Stimulated activated CD4-positive, alpha-beta T cell treated with anti-CD3 and anti-CD28 coated beads, Interleukin-12 subunit alpha, Interleukin-12 subunit beta, amount 100 ng/mL, for 48 hours (primary cell): ENCODE measurements at places on chromosomes 2 and 18.

GRCh38 chr2:3610881-3611505, 16.1 kb downstream of the COLEC11 start:
- no peak for DNase-seq

- DNase-seq, result no peak
Observed at GRCh38 chr2:209351636-209352035, 72.2 kb upstream of the MAP2 start.

DNA sequence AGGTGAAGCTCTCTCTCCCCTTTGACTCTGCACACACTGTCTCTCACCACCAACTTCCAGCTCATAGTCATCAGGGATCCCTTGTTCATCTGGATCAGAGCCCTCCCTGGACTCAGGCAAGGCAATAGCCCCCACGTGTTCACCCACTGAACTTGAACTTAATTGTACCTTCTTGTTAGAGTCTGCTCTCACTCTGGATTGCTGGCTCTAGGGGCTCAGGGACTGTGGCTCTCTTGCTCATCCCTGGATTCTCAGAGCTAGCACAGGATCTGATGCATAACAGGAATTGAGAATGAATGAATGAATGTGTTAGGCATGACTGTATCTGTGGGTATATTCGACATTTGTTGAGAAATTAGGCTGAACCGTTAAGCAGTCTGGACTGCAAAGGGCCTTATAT, 16.7 kb upstream of the ASAP2 start:
- DNase-seq, result no peak

DNA sequence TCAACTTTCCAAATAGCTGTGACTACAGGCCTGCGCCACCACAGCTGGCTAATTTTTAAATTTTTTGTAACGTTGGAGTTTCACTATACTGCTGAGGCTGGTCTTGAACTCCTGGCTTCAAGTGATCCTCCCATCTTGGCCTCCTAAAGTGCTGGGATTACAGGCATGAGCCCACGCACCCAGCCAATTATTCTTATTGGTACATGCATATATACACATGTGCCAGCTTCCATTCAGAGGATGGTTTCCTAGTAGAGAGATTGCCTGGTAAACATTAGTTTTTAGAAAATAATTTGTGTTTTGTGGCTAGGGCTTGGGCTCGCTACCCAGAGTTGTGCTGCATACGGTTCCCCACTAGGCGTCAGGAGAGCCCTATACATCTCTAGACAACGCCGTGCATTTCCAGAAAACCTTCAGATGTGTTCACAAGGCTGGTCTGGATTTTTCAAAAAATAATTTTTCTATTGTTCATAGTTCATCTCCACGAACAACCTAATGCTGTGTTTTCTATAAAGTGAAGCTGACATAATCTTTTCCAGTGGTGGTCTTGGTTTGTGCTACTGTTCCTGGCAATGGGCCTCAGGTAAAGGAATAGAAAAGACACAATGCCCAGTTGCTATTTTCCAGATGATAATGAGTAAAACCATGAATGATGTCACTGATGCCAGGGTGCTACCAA, 14.6 kb upstream of the AFG3L2 start:
- peak; percentile 29 for DNase-seq

DNA sequence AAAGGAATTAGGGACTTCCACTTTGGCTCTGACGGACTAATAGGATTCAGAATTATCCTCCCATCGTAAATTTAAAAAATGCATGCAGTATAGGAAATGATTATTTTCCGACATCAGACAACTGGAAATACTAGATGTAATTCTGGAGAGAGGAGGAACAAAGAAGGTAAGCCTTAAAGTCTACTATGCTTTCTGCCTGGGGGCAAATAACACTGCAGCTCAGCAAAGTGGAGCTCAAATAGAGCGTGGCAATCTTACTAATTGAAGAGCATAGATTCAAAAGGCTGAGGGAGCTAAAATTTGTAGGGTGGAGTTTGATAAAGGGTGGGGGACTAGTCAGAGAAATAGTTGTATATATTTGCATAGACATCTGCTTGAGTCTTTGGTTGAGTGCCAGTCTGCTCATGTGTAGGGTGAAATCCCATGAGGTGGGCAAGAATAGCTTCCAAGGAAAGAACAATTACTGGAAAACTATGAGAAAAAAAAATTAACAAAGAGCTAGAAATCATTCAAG, 23.8 kb downstream of the COPS8 start:
- DNase-seq, result no peak

- peak; percentile 71 for DNase-seq
Observed at GRCh38 chr2:85437488-85438200, 19.1 kb downstream of the SH2D6 start.

DNA sequence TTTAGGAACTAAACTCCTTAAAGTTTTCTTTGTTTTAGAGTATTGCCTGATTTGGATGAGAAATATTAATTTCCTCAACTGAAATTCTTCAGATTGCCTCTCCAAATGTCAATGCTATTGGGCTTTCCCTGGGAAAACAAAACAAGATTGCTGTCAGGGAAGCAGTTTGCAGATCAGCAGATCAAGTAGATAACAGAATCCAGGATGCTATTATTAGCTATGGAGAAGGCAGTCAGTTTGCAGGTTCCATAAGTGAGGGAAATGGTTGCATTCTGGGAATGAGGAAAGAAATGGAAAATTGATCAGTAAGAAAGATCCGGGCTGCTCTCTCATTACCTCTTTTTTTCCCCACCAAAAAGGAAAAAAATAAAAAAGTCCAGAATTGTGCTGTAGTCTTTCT, 11.0 kb downstream of the LINC00305 start:
- no peak for DNase-seq

DNA sequence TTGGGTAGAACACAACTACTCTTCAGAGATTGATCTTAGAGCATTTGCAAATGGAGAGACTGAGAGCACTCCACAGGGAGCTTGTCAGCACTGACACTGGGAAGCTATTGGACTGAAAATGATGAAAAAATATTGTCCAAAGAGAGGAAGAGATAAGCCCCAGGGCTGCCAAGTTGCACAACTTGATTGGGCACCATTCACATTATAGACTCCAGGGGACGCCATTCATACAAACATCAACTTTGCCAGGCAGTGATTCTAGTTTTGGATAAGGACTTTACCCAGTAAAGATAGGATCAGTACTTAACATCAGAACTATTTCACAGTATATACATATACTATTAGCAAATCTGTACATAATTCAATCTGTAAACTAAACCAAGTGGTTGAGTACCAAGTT, 79.6 kb upstream of the MYCN start:
- DNase-seq, result no peak

DNA sequence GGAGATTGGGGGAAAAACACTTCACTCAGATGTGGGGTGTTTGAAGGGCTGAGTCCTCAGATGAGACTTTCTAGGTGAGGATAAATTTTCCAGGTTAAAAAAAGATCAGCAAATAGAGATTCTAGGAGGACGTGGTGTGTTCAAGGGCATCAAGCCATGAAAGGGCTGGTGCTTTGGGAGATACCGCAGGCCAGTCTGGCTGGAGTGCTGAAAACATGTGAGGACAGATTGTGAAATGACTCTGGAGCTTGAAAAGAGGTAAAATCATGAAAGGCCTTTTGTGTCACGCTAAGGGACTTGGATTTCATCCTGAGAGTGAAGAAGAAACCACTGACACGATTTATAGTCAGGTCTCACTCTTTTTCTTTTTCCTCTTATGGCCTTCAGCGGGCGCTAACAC, 320.5 kb downstream of the DPP10 start:
- DNase-seq, result no peak

GRCh38 chr2:179440642-179441251, 176.1 kb upstream of the SESTD1 start:
- DNase-seq, result no peak

- no peak for DNase-seq
Observed at GRCh38 chr2:88868861-88869260, 177.4 kb downstream of the RPIA start.

- DNase-seq, result no peak
Observed at GRCh38 chr2:238445409-238446190, 18.9 kb downstream of the ASB1 start.

- DNase-seq, result no peak
Observed at GRCh38 chr2:231423176-231423575, 27.7 kb downstream of the B3GNT7 start.

GRCh38 chr18:35797948-35798347, 174.5 kb upstream of the RMP24 start:
- no peak for DNase-seq

GRCh38 chr18:7332452-7332851, 101.6 kb downstream of the LRRC30 start:
- DNase-seq, result no peak

GRCh38 chr18:33116376-33116775, 324.1 kb downstream of the CCDC178 start:
- DNase-seq, result no peak

GRCh38 chr18:58578835-58579560, 49.9 kb downstream of the ALPK2 start:
- DNase-seq, result no peak

DNA sequence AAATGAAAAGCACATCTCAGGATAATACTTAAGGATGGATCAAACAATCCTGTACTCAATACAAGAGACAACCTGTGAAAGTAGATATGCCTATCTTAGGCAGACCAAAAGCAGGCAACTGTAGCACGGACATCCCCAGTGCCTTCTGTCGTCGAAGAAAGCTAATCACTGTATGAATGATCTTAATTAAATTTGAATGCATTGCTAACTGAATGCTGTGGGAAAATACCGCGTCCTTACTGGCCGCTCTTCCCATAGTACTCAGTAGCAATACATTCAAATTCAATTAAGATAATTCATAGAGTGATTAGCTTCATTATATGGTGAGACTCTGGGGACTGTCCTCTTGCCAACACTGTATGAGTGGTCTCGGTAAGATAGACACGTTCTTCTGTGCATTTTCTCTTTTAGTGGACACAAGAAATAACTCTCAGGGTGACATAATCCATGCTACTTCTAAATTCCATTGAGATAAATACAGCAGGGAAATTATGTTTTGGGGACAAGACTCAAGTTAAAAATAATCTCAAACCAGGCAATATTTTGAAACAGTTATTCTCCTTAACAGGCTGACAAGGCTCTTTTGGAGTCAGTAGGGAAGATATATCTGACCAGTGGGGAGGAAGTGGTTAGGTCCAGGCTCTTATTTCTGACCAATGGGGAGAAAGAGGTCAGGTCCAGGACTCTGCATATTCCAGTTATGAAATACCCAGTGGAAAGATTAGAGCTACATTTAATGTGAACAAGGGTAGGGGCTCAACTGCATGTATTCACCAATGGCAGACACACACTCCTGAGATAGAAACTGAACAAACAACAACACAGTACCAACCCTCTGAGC, 97.3 kb downstream of the DOCK10 start:
- no peak for DNase-seq

DNA sequence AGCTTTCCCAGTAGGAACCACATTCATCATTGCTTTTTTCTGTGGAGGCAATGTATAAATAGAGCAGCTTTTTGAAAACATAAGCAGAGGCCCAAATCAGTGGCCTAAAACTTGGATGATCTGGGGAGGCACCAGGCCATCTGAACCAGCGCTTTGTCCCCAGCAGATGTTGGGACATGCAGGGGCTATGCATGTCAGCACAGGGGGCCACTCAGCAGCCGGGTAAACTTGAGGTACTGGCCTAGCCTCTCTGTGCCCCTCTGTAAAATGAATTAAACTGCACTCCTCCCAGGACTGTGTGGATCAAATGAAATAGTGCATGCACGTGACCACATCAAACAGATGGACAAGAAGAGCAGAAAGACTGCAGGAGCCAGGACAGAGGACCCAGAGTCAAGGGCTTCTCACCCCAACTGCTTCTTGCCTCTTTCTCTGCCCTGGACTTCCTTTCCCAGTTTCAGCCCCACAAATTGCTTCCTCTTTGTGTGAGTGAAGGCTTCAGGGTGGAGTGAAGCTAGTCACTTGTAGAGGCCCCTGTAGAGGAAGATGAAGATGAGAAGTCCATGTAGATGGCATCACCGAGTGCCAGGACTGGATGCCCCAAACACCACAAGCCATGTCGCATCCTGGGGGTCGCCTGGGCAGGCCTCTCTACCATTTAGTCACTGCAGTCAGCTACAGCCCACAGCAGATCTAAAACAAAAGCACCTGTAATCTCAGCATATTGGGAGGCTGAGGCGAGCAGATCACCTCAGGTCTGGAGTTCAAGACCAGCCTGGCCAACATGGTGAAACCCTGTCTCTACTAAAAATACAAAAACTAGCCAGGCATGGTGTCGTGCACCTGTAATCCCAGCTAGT, 53.2 kb downstream of the IMPA2 start:
- DNase-seq, result no peak

GRCh38 chr18:25921677-25922421, 168.6 kb downstream of the SS18 start:
- DNase-seq, result peak; percentile 13

DNA sequence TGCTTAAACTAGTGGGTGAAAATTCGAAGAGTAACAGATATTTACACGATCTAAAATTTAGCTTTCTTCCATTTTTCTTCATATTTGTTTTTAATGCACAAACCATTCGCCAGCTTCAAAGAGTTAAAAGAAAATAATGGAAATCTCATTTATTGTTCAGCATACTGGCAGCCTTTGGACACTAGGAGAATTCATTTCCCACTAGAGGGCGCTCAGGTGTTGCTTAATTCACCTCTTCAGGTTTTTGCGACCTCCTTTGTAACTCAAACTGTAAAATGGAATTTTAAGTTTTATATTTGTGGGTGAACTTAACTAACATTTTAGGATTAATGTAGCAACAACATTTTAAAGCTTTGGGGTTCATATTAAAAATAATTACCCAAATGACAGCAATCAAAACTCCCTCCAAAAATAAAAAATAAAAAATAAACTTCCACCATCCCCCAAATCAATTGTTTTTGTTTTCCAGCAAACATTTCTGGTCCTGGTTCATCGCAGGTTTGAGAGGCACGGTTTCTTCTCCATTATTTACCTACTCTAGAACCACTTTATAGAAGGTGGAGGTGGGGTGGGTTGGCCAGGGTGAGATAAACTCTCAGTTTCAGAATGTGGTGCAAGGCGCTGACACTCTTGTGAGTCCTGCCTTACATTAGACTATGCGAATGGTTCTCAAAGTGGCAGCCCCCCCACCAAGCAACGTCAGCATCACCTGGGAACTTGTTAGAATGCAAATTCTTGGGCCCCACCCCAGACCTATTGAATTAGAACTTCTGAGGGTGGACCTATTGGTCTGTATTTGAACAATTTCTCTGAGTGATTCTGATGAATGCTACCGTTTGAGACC, 24.7 kb upstream of the PNPT1 start:
- DNase-seq, result no peak

GRCh38 chr2:151937966-151938365, 109.7 kb upstream of the ARL5A start:
- no peak for DNase-seq

DNA sequence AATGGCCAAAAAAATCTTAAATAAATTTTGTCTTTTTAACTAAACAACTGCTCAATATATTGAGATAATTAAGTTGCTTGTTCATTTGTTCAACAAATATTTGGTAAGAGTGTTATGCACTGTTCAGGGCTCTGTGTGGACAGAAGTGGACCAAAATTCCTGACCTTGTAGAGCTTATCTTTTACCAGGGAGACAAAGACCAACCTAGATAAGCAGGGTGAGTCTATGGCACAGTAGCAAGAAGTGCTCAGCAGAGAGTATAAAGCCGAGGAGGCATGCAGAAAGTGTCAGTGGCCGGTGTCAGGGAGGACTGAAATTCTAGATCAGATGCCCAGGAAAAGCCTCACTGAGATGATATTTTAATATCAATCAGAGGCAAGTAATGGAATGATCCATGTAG, 2.6 kb downstream of the RAB27B start:
- DNase-seq, result no peak
